Adipocyte (in vitro differentiated cells): ENCODE measurements at places on chromosomes 7 and 10.
A peak's percentile ranks its signal among the peaks of the same experiment; 100 is the strongest.

- DNase-seq: peak; percentile 43
These were observed 147.2 kb upstream of the FAM171A1 start for GRCh38 chr10:15518250-15518649.

- no peak for DNase-seq
These were observed 7.1 kb downstream of the COBL start for GRCh38 chr7:51309361-51310130.

DNA sequence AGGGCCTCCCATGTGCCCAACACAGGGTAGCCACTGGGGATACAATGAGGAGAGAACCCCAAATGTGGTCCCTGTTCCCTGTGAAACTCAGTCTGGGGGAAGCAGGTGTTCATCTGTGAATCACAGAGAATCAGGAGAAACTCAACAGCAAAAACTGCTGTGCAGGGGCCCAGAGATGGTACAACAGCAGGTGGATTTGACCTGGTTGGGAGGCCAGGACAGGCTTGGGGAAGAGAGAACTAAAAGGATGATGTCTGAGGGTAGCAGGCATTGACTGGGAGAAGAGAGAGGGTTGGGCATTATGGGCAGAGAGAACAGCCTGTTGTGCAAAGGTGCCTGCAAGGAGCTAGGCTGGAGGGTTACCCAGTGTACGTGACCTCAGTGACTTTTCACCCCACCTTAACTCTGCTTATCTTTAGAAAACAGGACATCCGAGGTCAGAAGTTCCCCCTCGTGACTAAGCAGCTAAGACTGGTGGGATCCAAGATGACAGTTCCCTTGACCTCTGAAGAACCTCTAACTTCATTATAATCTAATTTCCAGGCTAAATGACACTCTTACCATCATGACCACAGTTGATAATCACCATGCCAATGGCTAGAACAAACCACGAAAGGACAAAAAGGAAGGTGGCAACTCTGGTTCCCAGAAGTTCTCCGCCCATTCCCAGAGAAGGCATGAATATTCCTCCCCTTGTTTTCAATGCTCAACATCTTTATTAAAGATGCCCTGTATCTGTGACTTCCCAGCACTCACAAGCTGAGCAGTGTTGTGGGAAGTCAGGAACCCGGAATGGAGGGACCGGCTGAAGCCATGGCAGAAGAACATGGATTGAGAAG lies 5.1 kb upstream of the ADAMTS14 start:
- DNase-seq: no peak

- DNase-seq: no peak
These were observed 17.8 kb downstream of the PRSS2 start for GRCh38 chr7:142788303-142789289.

- peak; percentile 51 for DNase-seq
These were observed 755 bp downstream of the TOMM7 start for GRCh38 chr7:22821702-22822485.

GRCh38 chr7:98869597-98870120 lies at the start of gene TMEM130:
TMEM130 (minus strand) TSS chr7:98870014; CDS start chr7:98869861, 153 bp downstream.
- DNase-seq: peak; percentile 63

DNA sequence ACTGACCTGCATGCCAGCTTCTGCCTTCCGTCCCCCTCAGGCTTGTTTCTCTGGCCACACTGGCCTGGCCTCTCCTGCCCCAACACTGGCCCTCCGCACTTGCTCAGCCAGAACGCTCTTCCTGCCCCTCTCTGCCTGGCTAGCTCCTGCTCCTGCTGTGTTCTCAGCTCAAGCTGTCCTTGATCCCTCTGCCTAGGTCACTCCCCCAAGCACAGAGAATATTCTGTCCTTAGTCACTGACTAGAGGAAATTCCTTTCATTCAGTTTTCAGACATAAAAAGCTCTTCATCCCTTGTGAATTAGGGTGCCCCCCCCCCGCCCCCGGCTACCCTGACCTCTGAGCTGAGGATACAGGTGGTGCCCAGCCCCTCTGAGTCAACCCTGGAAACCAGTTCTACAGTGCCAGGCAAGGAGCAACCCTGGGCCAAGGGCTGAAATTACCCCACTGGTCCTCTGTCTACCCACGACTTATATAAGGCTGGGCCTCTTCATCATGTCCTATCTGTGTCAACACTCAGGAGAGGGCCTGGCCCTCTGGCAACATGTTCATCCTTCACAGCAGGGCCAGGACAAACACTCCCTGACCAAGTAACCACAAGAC lies 6.6 kb upstream of the SGPL1 start:
- no peak for DNase-seq

- no peak for DNase-seq
These were observed 230.8 kb upstream of the GHITM start for GRCh38 chr10:83908506-83908905.

DNA sequence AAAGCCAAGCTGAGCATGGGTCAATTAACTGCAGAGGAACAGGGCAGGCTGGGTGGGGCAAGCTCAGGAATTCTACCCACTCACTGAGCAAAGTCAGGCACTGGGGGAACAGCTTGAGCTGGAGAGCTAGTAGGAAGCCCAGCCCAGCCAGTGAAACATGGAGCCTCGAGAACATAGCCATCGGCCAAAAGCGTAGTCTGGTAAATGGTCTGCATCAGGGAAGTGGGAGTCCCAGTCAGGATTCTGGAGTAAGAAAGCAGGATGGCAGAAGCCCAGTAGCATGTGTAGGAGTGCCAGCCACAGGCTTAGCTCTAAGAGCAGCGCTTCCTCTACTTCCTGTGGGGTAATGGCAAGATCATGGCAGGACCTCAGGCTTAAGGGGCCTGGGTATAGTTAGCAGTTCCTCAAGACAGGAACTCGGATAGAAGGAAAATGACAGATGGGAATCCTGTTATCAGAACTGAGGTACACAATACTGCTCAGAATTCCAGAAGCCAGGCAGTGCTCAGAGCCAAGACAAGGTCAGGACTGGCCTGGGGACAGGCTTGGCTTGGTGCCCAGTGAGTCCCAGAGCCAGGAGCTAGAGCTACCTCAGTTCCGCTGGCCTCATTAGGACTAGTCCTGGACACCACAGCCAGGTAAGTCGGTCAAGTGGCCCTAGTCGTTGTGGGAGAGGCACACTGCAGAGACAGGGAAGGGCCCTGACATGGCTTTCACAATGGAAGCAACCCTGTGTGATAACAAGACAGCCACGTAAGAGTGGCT lies 65.4 kb upstream of the MXI1 start:
- peak; percentile 23 for DNase-seq

DNA sequence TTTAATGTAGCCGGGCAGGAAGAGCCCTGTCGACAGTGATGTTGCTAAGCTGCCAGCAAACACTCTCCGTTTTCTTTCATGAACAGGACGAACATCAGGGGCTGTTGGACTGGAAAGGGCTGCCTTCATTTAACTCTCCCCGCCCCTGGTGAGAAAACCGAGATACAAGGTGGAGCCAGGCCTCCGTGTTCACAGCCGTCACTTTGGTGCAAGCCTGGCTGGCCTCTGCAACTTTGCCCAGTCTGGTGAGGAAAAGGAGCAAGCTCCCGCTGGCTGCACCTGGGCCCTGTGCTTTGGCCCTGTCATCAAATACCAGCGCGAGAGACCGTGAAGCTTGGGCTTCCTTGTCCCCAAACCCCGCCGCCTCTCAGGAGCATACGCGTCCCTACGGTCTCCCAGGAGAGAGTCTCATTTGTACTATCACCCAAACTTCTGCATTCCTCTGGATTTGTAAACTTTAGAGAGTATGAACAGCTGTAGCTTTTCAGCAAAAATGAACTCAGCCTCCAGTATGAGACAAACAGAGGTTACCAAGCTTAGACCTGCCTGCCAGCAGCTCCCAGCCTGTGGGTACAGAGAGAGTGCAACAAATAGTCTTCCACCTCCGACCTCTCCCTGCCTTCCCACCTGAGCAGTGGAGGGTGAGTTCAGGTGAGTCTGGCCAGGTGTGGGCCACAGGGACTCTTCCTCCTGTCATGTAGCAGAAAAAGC lies 445.3 kb upstream of the MGMT start:
- no peak for DNase-seq

- no peak for DNase-seq
These were observed 266.9 kb upstream of the IMMP2L start for GRCh38 chr7:111829221-111829620.

DNA sequence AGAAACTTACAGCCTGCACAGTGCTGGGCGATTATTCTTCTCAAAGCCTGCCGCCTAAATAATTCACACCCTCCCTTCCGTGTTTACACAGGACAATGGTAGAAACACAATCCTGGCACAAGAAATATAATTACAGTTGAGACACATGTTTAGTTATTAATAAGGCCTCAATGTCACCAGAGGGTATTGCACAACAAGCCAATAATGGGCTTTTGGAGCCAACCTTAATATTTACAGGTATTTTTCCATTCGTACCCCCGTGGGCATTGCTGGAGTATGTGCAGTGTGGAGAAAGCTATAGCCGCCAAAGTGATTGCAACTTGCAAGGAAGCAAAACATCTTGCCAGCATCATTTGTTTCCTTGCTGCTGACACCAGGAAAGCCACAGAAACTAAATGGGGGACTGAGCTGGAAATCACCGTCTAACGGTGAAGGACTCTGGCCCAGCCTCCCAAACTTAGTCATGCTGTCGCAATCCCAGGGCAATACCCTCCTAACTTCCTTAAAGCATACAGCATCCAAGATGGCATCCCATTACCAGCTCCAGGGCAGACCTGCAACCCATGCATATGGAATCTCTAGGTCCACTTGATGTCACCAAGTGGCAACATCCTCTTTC lies 8.6 kb downstream of the CALN1 start:
- DNase-seq: no peak

DNA sequence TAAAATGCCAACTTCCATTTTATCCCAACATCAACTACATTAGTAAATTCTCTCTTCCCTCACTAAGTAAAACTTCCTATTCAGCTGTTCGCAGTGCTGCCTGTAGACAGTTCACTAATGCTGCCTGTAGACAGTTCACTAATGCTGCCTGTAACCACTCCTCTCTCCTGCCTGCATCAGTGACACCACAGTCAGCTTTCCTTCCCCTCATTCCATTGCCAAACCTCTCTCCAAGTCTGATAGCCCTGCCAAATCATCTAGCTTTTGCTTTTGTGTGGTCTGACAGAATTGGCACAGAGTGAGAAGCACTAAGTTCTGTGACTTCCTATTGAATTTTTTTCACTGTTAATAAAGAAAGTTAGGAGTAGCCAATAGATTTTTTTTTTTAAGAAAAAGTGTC lies 43.0 kb upstream of the MACC1 start:
- no peak for DNase-seq

- DNase-seq: peak; percentile 0
These were observed 128.5 kb downstream of the ANKRD7 start for GRCh38 chr7:118352867-118353453.
